Sciatic nerve (tissue), 2 donors: ENCODE measurements at places on chromosomes 16 and 17. TPM values are rescaled to one million over a fixed set of nuclear protein-coding genes. Genes with fewer than 3 reads are reported as not detected.

Gene KRT9
- total RNA-seq = not detected

Gene ERCC4
- total RNA-seq = 17.3 TPM

Gene PERCC1
- total RNA-seq = not detected

Gene CEMP1
- total RNA-seq = not detected

Gene TPPP3
- 12.5 TPM for total RNA-seq

Gene CCDC200
- 0.62 TPM for total RNA-seq

Gene P4HB
- total RNA-seq = 248 TPM

Gene HOXB8
- total RNA-seq = 0.98 TPM

Gene KRT16
- 0.85 TPM for total RNA-seq

Gene TBC1D3E
- total RNA-seq = not detected

Gene CDH5
- 108 TPM for total RNA-seq

Gene BCAR1
- 71.7 TPM for total RNA-seq
